NCI-H1436 treated with DMSO at 0.1 percent for 48 hours (cell line): ENCODE measurements at places on chromosomes 5 and 9.

GRCh38 chr5:43336159-43336558 lies 22.9 kb upstream of the HMGCS1 start:
- DNase-seq: no peak

DNA sequence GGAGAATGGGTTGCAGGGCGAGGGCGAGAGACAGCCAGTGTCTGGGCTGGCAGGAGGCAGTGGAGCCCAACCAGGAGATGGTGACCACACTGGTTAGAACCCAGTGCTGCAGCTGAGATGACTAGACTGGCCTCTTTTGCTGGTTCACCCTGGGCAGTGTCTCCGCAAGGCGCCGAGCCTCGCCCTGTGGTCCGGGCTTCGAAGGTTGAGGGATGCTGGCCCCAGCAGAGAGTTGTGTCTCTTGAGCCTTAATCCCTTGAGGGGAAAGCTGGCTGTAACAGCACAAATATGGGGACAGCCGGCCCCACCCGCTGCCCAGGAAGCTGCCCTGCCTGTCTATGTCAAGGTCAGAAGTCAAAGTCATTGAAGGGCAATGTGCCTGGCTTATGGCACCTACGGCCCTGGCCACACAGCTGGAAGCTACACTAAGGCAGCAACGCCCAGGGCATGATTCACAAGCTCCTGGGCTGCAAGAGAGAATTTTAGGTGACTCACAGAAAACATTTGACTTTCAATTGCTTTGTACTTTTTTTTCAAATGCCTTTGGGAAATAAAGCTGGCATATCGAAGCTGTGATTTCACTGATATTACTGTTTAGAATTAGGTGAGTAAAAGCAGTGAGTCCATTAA lies 33.3 kb downstream of the NKX2-5 start:
- DNase-seq: no peak

DNA sequence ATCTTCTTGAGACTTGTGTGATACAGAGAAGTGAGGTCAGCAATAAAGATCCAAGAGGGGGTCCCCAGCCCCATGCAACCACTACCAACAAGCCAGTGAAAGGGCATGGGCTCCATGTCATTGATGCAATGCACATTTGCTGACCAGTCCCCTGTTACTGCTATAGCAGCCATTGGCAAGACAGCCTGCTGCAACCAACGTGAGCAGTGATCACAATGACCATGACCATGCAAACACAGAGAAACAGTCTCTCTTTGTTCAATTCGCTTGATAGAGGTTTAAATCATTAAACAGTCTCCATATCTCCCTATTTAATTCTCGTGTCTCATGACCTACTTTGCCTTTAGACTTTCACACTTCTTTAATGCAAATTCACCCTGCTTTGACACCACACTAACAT lies 30.0 kb upstream of the FOXB2 start:
- no peak for DNase-seq

DNA sequence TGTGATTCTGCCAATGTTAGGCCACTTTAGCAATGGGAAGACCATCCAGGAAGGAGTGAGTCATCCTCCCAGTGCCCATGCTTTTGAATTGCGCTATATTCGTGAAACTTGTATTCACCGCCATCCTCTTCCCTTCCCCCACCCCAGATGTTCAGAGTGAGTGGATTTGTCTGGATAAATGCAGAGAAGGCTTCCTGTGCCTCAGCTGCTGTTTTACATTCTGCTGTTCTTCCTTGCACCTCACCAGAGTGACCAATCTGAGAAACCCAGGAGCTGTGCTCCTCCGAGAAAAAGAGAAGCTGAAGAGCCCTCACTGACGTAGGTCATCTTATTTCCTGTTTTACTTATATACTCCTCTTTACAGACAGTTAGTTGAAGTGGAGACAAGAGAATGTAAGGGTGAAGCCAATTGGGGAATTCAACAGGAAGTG lies 24.6 kb upstream of the SVEP1 start:
- no peak for DNase-seq

GRCh38 chr5:54838843-54839242 lies 146.6 kb downstream of the ESM1 start:
- peak; percentile 52 for DNase-seq

DNA sequence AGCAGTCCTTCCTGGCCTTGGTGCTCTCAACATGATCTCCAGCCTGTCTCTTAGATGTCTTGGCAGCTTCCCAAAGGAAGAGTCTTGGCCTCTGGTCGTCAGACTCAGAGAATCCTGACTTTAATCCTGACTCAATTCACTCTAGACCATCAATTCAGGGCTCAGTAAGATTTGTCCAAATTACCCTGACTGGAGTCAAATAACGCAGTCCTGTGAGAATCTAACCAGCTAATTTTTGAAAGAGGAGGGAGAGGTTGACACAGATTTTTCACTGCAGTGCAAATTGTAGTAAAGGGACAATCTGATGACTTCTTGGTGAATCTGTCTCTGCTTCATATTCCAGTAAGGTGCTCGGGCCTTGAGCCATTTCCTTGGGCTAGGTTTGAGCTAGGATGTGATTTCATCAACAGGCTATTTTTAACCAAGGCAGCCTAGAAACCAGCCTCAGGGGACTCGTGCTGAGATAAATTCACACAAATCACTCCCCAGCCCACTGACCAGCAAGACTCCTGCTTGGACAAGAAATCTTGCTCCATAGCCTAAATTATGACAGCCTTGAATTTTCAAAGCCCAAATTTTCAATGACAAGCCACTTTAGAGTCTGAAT lies 257.4 kb downstream of the ENC1 start:
- no peak for DNase-seq

DNA sequence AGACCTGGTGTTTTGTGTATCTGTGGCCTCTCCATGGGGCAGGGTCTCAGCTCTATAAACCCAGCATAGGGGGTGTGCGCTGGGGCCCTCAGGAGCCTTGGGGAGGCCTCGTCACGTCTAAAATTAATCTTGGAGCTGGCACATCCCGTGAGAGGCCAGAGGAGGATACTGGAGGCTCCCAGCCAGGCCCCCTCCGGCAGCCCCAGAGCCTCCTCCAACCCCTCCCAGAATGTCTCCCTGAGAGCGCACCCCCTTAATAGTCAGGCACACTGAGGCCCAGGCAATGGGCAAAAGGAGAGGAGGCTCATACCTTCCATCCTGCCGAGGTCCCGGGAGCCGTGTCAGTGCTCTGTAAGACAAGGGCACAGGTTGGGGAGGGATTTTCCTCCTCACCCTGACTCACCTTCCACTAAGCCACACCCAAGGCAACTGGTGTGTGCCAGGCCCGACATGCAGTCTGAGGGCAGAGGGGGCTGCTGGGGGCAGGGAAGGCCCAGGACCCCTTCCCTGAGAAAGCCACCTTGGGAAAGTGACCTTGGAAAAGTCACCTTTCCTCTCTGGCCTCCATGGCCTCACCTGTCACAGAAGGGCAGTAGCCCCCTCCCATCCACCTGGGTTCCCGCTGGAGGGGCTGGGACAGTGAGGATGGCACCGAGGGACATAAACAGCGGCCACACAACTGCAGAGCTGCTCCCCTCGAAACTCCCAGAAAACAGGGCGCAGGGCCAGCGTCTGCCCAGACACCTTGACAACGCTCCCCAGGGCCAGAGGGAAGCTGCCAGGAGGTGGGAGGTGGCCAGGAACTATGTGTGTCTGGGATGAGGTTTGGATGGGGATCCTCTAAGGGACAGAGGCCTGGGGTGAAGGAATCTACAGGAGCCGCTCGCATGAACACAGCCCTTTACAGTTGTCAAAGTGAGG lies 2.9 kb downstream of the AK1 start:
- DNase-seq: no peak

DNA sequence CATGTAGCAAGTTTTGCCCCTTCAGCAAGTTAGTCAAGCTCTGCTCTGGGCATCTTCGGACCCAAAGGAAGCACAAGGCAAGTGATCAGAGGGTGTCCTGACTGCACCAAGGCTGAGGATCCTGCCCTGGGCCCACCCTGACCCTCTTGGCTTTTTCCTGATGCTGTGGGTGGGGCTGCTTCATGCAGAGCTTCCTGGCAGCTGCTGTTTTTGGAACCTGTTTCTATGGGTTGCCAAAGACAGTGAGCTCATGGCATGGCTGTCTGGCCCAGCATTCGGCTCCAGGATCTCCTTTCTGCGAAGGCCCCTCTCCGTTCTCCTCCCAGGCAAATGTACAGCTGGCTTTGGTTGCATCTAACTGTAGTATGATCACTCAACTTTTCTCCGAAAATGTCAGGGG lies 497.9 kb downstream of the ARHGEF28 start:
- no peak for DNase-seq

DNA sequence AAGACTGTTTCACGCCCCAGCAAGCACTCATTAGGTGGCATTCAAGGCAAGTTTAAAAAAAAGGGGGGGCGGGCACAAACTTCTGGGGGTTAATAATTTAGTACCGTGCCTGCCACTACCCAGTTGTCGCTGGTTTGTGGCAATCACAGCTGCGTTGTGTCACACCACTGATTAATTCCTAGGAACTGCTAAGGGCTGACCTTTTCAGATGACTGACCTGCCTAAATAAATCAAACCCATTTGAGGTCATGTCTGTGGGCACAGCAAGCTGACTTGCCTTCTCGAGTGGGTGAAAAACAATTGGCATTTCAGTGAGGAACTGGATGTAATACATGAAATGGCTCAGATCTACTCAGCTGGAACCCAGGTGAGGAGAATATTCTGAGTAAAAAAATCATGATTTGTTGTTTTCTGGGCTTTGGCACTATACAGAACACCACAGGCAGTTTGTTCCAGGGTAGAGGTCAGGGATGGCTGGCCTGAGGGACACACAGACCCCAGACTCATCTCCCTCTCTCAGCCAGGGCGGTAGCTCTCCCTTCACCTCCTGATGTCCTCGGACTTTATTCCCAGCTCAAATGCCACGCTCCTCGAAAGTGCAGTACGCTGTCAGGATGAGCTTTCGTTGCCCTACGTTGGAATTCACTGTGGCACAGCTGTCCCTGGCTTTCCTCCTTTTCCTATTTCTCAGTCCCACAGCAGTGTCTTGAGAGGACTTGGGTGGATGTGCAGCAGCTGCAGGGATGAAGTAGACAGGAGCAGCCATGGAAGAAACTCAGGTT lies 15.5 kb upstream of the MGAT1 start:
- DNase-seq: no peak

DNA sequence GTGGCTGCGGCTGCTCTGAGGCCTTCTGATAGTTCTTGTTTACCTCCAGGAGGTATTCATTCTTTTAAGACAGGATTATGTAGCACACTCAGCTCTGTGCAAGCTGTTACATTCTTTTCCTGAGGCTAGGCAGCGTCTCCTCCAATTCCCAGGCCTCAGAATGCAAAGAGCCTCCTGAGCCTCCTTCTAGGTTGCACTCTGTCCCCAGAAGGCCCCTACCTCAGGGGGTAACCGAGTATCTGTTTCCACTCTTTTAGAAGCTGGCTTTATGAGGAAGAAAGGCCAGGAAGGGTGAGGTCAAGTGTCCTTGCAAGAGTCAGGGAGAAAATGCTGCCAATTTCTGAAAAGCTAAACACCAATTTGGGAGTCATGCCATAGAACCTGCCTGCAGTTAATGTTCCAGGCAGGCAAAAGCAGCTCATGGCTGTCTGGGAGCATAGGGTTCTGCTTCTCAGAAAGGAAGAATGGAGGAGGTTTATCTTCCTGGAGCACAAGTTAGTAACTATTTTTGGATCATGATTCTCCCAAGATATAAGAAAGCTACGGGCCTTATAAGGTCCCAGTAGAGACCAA lies 178.9 kb downstream of the SEMA6A start:
- no peak for DNase-seq

DNA sequence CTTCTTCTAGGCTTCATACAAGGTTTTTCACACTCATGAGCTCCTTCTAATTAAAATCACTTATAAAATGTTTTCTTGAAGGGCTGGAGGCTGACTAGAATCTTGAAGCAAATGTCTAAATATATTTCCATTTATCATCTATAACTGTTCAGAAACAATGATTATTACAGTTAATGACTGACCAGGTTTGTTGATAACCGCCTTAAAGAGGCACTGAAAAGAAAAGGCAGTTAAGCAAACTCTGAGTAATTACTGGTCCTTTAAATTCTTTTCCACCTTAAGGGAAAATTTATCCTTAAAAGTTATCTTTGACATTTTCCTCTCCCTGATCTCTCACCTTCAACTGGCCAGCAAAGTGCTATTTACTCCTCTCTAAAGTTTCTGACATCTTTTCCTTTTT lies 43.2 kb downstream of the RICTOR start:
- DNase-seq: no peak

DNA sequence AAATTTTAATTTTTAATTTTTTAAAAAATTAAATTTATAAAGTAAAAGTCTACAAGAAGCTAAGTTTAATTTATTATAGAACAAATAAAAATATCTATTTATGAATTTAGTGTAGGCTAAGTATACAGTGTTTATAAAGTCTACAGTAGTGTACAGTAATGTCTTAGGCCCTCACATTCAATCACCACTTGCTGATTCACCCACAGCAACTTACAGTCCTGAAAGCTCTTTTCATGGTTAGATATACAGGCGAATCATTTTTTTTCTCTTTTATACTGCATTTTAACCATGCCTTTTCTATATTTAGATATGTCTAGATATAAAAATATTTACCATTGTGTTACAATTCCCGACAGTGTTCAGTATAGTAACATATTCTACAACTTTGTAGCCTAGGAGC lies 55.9 kb downstream of the PCSK1 start:
- no peak for DNase-seq

DNA sequence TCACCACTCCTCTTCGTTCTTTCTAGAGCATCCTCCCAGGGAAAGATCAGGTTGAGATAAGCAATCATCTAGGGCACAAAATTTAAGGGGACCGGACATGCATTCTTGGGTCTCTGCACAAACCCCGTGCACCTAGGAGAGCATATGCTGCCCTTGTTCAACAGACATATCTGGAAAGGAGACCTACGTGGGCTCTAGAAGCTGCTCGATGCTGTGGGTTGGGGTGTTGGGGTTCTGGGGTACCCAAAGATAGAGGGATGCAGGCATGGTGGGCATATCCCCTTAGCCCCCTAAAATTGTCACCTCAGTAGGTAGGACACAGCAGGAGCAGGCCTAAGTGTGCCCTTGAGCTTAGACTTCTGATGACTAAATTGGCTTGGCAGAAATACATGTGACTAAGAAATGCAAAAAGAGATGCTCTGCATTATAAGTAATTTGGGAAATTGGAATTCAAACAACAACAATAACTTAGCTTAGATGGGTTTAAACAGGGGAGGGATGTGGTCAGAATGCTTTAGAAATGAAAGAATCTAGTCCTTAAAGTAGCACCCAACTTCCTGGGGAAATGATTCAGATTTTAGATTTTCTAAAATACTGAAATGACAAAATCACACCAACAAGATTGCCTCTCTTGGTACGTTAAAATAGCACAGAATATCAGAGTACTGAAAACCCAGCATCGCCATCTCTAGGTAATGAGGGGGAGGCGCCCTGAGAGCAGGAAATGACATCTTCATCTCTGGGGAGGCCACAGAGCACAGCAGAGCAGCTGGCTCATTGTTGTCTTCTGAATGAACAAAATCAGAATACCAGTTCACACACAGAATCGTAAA lies 172.3 kb downstream of the GNA14 start:
- DNase-seq: peak; percentile 77

DNA sequence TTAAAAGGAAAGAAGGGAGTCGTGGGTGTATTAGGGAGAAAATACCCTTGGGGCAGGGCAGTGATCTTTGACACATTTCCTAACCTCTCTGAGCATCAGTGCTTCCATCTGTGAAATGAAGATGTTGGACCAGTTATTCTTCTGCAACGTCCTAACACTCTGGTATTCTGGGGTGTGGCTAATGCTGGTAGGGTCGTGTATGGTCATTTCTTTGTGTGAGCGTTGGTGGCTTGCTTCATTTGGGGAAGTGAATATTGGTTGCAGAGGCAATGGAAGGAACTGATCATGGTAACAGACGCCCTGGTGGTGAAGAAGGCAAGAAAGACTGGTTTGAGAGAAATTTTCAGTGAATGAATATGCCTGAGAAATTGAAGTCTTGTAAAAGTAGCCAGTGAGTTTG lies 67.9 kb upstream of the TTC23L start:
- no peak for DNase-seq
